ENCODE measurements at places on chromosomes 4 and X. TPM values are rescaled to one million over a fixed set of nuclear protein-coding genes. Genes with fewer than 3 reads are reported as not detected.

The AMTN gene
- not detected for polyA plus RNA-seq

The PDLIM5 gene
- polyA plus RNA-seq, result 52.2 TPM

DNA sequence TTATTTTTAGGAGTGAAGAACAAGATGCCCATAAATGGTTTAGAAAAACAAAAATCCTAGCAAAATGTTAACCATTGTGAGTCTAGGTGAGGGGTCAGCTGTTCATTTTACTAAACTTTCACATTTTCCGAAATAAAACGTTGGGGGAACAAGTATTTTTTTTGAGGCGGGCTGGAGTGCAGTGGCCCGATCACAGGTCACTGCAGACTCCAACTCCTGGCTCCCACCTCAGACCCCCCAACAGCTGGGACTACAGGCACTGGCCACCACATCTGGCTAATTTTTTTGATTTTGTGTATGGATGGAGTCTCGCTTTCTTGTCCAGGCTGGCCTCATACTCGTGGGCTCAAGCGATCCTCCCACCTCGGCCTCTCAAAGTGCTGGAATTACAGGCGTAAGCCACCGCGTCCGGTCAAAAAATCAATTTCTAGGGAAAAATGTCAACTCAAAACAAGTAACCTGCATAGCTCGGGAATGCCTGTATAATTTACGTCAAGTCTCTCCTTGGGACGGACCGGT lies 742 bp upstream of the TAF1 start:
- no peak for DNase-seq

The TCEAL1 gene
- 27.0 TPM for polyA plus RNA-seq

- DNase-seq, result no peak
These were observed 13.1 kb upstream of the ART3 start for GRCh38 chr4:76061421-76061820.

The ADGRG2 gene
- polyA plus RNA-seq, result 26.6 TPM

The CENPI gene
- 13.9 TPM for polyA plus RNA-seq

DNA sequence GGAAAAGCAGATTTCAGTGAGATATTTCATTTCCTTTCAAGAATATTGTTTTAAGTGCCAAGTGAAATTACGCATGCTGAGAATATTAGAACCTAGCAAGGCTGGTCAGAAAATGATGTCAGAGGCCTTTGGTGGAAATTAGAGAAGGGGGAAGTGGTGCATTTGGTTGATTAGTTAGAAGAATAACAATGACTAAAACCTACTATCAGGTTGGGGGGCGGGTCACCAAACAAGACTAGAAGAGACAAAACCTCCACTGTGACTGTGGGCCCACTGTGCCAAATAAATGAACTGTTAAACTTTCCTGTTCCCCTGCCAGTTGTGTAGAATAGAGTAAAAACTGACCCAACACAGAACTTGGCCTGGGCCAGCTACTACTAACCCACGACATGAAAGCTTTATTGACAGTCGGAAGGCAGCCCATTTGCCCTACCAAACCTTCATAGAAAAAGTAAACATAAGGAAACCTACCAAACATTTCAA lies 2.9 kb downstream of the RAPGEF2 start:
- no peak for DNase-seq

The NSG1 gene
- 4.9 TPM for polyA plus RNA-seq

The FAM114A1 gene
- 37.5 TPM for polyA plus RNA-seq

The AREG gene
- polyA plus RNA-seq, result 0.25 TPM

All from left kidney (tissue), 8 donors.